Kidney (tissue), 22 donors: ENCODE measurements at places on chromosomes 2 and 18.

DNA sequence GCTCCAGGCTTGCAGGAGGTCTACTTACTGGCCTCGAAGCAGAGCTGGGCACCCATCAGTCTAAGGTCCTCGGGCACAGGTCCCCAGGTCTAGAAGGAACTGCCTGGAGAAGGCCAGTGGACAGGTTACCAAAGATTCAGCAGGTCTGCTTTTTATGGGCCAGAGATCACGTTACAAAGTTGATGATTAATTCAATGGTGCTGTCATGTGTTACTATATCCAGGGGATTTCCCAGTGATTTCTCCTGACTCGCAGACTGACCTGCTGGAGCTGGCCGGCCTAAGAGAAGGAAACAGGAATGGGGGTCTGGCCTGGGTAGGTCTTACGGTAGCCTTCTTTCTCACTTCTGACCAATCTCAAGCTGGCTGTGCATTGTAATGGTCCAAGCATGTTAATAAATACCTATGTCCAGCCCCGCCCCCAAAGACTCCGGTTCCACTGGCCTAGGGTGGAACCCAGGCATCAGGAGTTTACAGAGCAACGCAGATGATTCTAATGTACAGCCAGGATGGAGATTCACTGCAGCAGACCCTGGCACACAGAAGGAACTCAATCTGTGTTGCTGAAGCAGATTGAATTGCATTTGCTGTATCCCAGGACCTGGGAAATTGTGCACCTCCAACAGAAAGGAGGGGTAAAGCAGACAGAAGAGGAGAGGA, at the start of gene NEURL3:
TSS of gene NEURL3 (minus strand) at position 127 of the 659 bp plus-strand sequence. CDS start at position 56, 71 bp downstream.
- peak; percentile 69 for DNase-seq

DNA sequence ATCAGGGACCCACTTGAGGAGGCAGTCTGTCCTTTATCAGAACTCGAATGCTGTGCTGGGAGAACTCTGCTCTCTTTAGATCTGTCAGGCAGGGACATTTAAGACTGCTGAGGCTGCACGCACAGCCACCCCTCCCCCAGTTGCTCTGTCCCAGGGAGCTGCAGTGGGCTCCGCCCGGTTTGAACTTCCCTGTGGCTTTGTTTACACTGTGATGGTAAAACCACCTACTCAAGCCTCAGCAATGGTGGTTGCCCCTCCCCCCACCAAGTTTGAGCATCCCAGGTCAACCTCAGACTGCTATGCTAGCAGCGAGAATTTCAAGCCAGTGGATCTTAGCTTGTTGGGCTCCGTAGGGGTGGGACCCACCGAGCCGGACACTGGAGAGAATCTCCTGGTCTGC, 11.8 kb upstream of the LHCGR start:
- peak; percentile 19 for DNase-seq

- no peak for DNase-seq
Observed at GRCh38 chr2:145423809-145424208, 903.9 kb upstream of the ZEB2 start.

GRCh38 chr18:48238206-48238605, 171.0 kb downstream of the ZBTB7C start:
- no peak for DNase-seq

DNA sequence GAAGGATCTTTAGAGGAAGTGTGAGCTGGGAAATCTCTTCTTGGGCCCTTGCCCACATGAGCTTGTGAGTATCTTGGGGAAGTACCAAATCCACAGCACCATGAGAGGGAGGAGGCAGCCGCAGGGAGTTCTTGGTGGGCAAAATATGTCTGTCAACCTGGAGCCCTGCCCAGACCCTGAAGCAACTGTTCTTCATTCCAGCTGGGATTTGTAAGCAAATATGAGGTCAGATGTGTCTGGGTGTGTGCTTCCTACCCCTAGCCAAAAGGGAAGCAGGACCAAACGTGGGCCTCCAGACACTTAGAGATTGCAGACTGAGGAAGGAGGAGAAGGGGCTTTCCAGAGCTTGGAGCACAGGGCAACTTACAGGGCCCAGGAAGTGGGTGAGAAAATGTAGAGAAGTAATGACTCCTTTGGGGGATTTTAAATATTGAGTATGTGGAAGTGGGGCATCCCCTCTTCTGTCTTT, 41.9 kb downstream of the TMEM247 start:
- no peak for DNase-seq

DNA sequence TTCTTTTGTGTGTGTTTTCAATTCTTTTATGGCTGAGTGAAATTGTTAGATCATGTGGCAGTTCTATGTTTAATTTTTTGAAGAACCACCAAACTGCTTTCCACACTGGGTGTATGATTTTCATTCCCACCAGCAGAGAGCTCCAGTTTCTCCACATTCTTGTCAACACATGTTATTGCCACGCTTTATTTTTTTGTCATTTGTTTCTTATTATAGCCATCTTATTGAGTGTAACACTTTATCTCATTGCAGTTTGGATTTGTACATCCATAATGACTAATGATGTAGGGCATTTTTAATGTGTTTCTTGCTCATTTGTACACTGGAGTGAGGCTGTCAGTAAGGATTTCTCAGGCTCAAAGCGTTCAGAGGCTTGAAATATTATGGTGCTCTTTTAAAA, 184.2 kb downstream of the PIEZO2 start:
- DNase-seq = no peak

- DNase-seq = peak; percentile 67
Observed at GRCh38 chr2:216082805-216083204, 1.1 kb downstream of the TMEM169 start.

DNA sequence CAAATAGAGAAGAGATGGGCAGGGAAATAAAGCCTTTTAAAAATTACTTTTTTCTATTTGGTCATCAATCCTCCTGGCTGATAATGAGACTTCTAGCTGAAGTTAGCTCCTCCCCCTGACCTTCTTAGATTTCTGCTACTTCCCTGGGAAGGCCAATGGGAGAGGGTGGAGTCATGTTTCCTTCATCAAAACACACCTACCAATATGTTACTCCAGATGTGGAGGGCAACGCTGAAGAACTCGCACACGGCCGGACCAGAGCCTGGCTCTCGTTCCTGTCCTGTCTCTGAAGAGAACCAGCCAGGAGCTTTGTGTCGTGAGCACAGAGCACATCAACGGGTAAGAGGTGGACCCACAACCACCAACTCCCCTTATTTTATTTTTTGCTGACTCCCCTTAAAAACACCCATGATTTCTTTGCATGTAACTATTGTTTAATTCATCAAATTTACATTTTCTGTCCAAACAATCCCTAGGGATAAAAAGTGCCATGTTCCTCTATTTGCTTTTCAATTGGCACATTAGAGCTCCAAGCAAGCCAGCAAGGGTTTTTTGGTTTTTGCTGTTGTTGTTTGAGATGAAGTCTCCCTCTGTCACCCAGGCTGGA, 94.9 kb downstream of the ADD2 start:
- peak; percentile 53 for DNase-seq

- DNase-seq = peak; percentile 46
Observed at GRCh38 chr2:63051042-63051794, 588 bp downstream of the OTX1 start.

GRCh38 chr18:48946329-48946835, 4.4 kb downstream of the SMAD7 start:
- no peak for DNase-seq

GRCh38 chr2:55452879-55453278, 33.2 kb upstream of the CCDC88A start:
- DNase-seq = no peak

- DNase-seq = no peak
Observed at GRCh38 chr2:1192121-1192520, 221.1 kb upstream of the TPO start.
